NCI-H1436 treated with DMSO at 0.1 percent for 48 hours (cell line): ENCODE measurements at places on chromosomes 12 and 14.

DNA sequence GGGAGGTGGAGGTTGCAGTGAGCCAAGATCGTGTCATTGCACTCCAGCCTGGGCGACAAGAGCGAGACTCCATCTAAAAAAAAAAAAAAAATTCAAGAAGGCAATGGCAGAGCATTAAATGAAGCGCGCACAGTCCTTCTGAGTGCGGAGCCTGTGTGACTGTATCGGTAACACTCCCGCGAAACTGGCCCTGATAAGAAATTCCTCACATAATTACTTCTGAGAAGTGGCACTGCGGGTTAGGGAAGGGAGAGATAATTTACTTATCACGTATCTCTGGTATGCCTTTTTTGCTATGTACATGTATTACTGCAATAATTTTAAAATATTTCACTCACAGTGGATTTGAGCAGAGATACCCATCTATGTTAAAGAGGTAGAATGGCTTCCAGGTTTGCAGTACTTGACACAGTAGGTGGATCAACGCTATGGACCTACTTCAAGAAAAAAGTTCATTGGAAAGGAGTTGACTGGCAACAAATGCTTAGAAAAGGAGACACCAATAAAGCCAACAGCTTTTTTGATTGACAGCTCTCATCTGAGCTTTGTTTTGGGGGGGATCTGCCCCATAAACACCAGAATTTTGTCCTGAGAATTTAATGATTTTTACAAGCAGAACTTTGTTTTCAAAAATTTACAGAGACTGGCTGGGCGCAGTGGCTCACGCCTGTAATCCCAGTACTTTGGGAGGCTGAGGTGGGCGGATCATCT, 29.2 kb upstream of the SPTLC2 start:
- no peak for DNase-seq

DNA sequence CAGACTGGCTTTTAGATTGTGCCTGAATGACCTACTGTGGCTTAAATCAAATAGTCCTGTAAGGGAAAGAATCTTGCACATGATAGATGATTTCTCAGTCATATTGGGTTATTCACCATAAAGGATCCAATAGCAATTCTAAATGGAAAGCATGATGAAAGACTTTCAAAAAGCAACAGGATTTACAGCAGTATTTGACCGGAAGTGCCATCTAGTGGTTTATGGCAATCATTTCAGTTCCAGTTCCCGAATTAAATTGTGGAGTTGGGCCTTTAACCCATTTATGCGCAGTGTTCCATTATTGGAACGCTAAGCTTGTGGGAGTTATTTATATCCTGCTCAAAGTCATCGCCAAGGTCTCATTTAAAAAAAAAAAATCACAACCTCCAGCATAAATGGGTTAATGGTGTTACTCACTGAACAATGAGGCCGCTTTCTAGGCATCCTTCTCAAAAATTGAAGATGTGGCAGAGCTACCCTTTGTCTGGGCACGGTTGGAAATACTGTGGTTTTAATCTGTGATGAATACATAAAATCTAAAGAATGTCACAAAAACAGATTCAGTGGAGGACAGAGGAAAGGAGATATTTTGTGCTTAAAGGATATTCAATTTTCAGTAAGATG, 60.8 kb upstream of the REP15 start:
- no peak for DNase-seq

DNA sequence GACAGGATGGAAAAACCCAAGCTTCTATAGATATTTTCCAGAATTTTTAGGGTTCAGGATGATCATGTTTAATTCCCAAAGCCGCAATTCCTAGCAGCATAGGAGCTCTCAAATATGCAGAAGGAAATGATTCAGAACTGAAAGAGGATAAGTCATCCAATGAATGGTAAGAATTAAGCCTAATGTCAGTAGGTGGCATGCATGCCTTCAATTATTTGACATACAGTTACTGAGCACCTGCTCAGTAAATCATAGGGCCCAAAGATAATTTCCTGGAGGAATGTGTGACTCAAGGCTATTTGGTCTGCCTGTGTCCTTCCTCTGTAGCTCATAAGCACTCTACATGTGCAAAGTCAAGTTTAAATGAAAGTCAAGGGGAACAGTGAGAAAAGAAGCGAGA, 116.8 kb upstream of the SLC38A4 start:
- no peak for DNase-seq

- no peak for DNase-seq
These were observed 2.3 kb downstream of the LAG3 start for GRCh38 chr12:6774499-6775062.

DNA sequence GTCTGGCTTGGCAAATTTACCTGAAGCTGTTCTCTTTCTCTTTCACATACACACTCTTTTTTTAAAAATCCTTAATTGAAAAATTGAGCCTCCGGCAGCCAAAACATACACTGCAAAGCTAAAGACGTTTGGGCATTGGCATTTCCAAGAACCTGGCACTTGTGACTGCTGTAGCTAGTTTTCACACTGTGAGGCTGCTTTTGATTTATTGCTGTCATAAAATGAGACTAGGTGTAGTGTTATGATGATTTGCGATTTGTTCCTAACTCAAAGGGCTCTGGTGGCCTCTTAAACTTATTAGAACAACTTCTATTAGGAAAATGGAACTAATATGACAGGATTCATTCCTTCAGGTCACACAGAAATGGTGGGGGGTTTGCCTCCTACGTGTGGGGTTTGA, 377.1 kb upstream of the FAR2 start:
- no peak for DNase-seq

- no peak for DNase-seq
These were observed 82.0 kb upstream of the SFSWAP start for GRCh38 chr12:131628766-131629448.

- no peak for DNase-seq
These were observed 2.6 kb upstream of the JAG2 start for GRCh38 chr14:105171004-105171673.

- DNase-seq = no peak
These were observed 878.1 kb downstream of the DIO2 start for GRCh38 chr14:79333198-79333546.

DNA sequence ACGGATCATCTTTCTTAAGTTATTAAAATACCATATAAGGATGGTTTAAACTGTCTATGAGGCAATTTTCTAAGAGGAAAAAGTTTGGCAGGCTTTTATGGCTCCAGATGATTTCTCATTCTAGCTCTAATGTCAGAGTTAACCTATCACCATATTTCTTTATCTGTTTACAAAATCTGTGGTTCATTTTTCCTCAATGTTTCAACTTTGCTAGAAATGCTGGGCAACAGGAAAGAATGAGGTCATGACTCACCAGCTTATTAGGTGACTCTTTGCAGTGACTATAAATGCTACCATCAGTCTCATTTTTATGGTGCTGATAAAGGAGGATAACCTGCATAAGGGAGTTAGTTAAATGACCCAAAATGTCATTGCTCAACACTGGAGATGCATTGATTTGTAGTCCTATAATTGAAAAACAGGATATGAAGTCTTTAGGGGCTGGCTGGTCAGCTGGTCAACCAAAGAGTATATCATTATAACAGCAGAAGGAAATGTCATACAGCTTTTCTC, 45.3 kb upstream of the RAP1B start:
- no peak for DNase-seq

- DNase-seq = no peak
These were observed 246.0 kb downstream of the ZFP36L1 start for GRCh38 chr14:68546839-68547238.

GRCh38 chr14:92513966-92514843, 624 bp downstream of the RIN3 start:
- no peak for DNase-seq

DNA sequence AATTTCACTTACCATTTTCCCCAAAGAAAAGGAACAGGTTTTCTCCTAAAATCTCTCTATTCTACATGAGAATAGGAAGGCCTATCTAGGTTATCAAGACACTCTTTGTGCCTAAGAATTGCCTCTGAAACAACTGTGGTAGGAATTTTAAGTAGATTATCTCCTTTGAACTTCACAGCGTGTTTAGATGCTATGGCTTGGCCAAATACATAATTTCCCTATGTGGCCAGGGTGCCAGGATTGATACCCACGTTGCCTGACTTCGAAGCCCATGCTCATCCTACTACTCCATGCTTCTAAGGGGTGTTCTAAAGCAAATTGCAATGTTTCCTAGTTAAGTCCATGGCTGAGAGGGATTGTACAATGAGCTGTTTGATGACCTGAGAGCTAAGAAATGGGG, 241.5 kb upstream of the FBXO33 start:
- DNase-seq = no peak

DNA sequence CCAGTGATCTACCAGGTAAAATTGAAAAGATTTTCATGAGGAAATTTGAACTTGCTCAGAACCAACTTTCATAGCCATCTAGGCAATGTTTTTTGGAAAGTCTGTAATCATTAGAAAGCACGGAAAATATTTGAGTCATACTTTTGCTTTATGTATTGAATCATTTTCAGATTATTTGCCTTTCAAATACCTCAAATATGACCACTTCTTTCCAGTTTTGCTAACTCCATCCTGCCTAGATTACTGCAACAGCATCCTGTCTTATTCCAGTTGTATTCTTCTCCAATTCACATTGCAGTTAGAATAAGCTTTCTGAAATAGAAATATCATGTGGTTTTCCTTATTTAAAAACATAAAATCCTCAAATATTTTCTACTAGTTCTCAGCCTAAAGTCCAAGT, 239.8 kb upstream of the FAR2 start:
- no peak for DNase-seq

DNA sequence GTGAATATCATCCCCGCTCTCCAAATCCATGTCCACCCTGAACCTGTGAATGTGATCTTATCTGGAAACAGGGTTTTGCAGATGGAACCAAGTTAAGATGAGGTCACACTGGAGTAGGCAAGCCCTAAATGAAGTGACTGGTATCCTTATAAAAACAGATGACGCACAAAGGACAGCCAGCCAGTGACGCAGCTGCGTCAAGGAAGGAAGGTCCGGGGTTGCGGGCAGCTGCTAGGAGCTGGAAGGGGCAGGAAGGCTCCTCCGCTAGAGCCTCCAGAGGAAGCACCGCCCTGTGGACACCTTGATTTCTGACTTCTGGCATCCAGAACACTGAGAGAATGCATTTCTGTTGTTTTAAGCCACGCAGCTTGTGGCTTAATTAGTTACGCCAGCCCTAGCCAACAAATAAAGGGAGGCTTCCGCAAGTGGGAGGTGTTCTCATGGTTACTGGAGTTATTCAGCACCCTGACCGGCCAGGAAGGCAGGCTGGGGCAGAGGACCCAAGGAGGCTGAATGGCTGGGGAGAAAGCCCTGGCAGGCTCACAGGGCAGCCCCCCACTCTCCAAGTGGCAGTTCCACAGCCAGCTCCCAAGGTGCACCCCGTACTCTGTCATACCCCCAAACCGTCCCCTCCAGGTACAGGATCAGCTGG, 127.6 kb upstream of the NCOR2 start:
- DNase-seq = no peak

DNA sequence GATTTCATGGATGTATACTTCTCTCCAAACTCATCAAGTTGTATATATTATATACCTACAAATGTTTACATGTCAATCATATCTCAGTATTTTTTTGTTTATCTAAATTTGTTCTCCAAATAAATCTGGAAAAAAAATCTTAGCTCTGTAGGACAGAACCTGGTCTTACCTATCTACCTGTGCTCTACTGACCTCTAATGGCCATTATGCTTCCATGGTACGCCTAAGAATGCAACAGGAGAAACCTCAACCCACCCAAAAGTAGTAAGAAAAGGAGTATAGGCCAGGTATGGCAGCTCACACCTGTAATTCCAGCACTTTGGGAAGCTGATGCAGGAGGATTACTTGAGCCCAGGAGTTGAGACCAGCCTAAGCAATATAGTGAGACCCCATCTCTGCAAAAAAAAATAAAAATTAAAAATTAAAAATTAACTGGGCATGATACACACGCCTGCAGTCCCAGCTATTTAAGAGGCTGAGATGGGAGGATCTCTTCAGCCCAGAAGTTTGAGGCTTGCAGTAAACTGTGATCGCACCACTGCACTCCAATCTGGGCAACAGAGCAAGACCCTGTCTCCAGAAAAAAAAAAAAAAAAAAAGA, 8.7 kb downstream of the OR11H4 start:
- no peak for DNase-seq

DNA sequence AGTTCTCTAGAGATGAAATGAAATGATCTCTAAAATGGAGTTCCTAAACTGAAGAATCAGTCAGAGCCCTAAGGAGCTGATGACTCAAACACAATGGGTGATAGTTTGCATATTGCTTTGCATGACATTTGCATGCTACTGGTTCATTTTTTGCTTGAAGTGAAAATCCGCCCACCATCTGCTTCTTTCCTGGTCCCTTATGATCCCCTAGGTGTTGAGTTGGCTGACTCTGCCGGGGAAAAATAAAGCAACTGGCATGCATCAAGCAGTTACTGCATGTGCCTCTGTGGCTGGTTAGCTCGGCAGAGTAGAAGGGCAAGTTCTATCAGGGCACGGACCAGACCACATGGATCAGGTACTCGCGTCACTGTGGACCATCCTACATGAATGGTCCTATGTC, 151.1 kb downstream of the PPM1H start:
- DNase-seq = no peak

DNA sequence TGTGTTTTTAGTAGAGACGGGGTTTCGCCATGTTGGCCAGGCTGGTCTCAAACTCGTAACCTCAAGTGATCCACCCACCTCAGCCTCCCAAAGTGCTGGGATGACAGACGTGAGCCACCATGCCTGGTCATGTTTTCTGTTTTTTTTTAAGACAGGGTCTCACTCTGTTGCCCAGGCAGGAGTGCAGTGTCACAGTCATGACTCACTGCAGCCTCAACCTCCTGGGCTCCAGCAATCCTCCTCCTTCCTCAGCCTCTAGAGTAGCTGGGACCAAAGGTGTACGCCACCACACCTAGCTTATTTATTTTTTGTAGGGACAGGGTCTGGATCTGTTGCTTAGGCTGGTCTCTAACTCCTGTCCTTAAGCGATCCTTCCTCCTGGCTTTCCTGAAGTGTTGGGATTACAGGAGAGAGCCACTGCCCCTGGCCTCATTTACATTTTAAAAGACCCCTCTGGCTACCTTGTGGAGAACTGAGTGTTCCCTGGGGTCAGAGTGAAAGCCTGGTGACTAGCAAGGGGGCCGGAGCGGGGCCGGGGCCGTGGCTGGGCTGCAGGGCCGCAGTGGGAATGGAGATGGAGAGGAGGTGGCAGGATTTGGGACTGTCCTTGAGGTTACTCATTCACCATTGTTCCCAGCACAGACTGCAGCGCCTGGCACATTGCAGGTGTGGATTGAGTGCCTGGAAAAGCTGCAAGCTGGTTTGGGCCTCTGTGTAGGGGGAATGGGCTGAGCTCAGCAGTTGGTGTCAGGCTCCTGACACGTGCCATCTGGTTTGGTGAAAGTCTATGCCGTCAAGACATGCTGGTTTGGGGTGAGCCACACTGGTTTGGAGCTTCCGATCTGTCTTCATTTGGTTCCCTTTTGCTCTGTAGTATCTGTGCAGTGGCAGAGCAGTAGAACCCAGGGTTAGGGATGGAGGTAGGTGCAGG, 18.1 kb downstream of the KMT5A start:
- no peak for DNase-seq

DNA sequence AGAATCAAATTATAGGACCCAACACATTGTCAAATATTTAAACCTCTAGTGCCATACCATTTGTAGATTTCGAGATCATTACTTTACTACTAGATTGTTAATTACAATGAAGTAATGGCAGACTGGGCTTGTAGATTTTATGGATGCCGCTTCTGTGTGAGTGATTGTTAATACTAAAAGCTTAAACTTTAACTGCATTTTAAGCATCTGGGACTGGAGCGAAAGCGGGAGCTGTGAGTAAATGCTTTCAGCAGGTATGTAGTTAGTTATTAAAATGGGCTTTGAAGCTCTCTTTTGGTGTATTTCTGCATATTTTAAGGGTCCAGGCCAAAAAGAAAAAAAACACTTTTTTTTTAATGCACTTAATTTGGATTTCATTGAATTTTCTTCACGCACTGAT, 519.3 kb downstream of the MED13L start:
- no peak for DNase-seq

GRCh38 chr14:70188322-70188658, 461 bp downstream of the SLC8A3 start:
- no peak for DNase-seq
